ENCODE measurements at places on chromosomes 7 and 10.
A peak's percentile ranks its signal among the peaks of the same experiment; 100 is the strongest.

GRCh38 chr10:43689618-43689954 lies 40.9 kb upstream of the ZNF32 start:
- DNase-seq, result peak; percentile 5

- no peak for DNase-seq
Measured at GRCh38 chr10:102604439-102604841, 39.8 kb upstream of the TRIM8 start.

DNA sequence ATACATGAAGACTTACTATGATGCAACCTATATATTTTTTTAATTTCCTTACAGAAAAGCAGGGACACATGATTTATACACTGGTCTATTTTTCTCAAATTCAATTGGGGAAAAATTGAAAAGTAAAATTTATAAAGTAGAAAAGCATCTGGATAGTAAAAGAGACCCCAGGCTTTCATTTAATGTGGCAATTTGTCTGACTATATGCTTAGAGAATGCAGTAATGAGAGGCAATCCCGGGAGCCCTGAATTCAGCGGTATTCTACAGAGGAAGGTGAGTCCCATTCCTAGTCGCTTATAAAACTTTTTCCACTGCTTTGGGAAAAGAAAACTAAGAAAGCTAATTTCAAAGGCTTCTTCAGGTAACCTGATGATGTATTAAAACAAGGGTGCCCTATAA lies 167.1 kb downstream of the SEMA3D start:
- DNase-seq, result no peak

DNA sequence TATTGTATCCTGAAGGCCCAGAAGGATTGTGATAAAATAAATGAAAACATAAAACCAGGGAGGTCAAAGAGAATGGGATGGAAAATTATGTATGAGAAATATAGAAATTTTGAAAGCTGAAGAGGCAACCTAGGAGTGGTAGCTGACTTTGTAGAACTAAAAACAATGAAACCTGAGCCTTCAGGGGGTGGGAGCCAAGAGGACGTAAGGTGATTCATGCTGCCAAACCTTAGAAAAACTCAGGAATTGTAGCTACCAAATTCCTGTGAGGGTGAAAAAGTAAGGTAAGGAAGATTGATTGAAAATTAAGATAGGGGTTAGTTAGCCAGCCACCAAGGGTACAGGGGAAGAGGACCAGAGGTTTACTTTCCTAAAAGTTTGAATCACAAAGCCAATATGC lies 213.2 kb downstream of the KCND2 start:
- no peak for DNase-seq

DNA sequence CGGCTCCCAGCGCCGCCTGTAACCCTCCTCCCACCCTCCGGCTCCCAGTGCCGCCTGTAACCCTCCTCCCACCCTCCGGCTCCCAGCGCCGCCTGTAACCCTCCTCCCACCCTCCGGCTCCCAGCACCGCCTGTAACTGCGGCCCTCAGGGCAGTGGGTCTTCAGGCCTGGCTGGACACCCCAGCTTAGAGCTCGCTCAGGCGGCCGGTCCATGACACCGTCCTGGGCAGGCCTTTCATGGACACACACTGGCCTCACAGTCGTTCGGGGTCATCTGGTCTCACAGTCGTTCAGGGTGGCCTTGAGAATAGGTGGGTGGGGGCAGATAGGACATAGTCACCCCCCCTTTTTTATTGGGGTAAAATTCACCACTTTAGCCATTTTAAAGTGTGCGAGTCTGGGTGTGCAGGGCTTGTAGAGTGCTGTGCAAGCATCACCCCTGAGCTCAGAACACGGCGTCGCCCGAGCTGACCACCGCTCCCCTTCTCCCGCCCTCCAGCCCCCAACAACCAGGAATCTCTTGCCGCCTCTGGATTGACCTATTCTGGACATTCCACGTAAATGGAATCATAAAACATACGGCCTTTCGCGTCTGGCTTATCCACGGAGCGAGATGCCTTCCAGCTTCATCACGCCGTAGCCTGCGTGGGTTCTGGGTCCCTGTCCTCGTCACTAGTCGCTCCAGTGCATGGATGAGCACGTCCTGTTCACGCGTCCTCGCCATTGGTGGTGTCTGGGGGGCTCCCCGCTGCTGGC lies 41.1 kb upstream of the CFAP46 start:
- no peak for DNase-seq

GRCh38 chr7:100466653-100467605 lies 2.9 kb upstream of the SPACDR start:
- DNase-seq, result no peak

- DNase-seq, result no peak
Measured at GRCh38 chr7:43591558-43592180, 8.8 kb downstream of the STK17A start.

GRCh38 chr10:43045631-43046287 lies 31.1 kb upstream of the RET start:
- no peak for DNase-seq

DNA sequence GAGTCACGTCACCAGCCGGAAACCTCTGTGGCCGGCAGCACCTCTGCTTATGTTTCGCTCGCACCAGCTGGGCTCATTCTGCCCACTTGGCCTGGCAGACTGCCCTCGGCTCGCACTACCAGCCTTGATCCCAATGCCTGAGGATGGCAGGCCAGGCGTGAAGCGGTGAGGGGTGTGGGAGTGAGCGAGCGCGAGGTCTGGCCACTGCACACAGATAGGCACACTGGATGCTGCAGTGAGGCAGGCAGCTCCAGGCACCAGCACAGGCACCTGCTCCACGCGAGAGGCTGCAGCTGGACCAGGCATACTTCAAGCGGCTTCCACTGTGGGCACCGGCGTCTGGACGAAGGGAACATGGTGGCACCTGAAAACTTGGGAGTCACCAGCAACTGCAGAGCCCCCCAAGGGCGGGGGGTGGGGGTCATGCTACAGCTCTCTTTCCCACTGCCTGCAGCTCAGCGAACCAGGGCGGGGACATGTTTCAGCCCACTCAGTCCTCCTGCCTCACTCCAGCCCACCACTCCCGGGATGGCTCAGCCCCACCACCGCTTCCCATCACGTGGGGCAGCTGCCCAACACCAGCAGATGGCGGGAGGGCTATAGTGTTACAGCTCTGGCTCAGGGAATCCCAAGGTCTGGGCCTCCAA lies 5.4 kb upstream of the DMTF1 start:
- DNase-seq, result no peak

GRCh38 chr10:95569368-95569767 lies 8.2 kb upstream of the SORBS1 start:
- no peak for DNase-seq

- no peak for DNase-seq
Measured at GRCh38 chr10:125871338-125871737, 9.8 kb downstream of the DHX32 start.

DNA sequence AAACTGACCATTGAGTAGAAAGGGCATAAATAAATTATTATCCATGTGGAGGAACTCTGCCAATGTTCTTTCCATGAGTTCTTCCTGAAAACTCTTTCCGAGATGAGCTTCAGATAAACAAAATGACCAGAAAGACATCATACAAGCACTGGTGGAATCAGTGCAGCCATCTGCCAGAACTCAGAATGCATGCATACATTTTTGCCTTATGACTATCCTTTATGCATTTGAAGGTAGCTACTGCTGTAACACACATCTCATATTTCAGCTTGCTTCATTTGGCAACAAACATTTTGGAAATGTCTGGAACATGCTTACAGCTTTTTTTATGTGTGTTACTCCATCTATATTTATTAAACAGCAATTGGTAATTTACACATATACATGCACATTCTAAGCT lies 448.9 kb downstream of the PLXDC2 start:
- no peak for DNase-seq

- DNase-seq, result no peak
Measured at GRCh38 chr7:1229202-1229947, 3.3 kb upstream of the UNCX start.

DNA sequence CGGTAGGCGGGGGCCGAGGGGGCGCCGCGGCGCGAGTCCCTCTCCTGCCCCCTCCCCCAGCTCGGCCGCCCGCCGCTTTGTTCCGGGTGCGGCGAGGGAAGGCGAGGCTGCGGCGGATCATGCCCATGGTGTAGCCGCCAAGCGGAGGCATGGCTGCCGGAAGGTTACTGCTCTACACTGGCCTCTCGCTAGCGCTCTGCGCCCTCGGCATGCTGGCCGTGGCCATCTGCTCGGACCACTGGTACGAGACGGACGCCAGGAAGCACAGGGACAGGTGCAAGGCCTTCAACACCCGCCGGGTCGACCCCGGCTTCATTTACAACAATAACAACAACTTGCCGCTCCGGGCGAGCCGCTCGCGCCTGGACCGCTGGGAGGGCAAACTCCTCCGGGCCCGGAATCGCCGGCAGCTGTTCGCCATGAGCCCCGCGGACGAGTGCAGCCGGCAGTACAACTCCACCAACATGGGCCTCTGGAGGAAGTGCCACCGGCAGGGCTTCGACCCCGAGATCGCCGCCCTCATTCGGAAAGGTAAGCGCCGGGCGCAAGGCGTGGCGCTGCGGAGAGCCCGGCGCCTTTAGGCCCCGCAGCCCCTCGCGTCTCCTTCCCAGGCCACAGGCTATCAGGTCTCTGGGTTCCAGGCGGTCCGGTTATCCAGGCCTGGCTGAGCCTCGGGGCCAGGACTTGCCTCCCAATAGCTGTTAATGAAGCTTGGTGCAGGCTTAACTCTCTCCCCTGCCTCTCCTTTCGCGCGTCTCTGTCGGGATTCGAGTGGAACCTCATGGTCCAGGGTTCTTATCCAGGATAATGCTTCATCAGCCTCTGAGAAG lies 513 bp downstream of the TMEM178B start:
- DNase-seq, result no peak

GRCh38 chr7:151796091-151796870 lies 80.6 kb downstream of the PRKAG2 start:
- DNase-seq, result no peak

DNA sequence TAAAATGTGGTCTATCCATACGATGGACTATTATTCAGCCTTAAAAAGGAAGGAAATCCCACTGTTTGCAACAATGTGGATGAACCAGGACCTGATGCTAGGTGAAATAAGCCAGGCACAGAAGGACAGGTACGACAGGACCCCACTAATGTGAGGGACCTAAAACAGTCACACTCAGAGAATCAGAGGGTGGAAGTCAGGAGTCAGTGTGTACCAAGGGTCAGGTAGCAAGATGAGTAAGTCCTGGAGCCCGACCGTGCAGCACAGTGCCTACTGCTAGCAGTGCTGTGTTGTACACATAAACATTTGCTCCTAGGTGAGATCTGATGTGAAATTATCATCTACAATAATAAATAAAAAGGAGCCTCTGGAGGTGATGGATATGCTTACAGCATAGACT lies 322.3 kb downstream of the GLRX3 start:
- DNase-seq, result no peak

- no peak for DNase-seq
Measured at GRCh38 chr10:43680035-43680434, 31.4 kb upstream of the ZNF32 start.

DNA sequence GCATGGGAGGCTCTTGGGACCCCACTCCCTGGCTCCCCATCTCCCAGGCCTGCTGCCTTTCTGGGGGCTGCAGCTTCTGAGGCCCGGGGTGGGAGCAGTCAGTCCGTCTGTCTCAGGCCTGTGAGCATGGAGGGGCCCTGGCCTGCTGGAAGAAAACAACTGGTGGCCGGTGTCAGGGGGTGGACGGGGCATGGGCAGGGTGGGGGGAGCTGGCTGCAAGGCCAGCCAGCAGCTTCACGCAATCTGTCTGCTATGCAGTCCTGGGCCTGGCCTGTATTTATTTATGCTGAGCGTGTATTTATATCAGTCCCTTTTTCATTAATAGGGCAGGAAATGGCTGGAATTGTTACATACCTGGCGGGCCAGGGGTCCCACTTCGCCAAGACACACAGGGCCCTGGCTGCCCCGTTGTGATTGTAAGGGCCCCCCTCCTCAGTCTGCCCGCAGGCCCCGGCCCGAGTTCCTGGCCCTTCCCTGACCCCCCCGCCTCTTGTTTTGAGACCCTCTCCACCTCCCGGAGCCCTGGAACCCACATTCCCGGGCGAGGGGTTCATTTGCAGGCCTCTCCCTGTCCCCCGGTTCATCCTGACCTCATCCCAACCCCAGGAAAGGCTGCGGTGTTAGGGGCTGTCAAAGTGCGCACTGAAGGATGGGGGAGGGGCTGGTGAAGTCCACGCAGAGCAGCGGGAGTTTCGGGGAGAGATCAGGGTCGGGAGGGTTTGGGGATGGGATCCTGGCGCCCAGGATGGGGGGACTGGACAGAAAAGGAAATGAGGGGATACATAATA lies 8.2 kb downstream of the TMEM270 start:
- DNase-seq, result no peak

GRCh38 chr10:17984056-17984455 lies 32.3 kb downstream of the SLC39A12 start:
- DNase-seq, result no peak

DNA sequence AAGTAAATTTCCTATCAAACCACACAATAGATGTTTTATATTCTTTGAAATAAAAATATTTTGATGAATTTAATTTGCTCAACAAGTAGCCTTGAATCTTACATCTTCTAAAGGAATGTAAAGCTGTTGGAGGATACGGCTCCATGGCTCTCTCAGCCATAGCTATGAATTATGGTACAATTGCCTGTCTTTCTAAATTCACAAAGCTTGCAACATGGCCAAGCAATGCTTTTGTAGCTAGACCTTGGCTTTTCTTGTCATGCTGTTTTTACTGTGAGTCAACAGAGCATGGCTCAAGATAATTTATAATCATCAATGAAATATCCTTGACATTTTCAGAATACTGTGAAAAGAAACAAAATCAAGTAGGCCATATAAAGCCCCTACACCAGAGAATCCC lies 286.7 kb downstream of the CACNA2D1 start:
- DNase-seq, result no peak

DNA sequence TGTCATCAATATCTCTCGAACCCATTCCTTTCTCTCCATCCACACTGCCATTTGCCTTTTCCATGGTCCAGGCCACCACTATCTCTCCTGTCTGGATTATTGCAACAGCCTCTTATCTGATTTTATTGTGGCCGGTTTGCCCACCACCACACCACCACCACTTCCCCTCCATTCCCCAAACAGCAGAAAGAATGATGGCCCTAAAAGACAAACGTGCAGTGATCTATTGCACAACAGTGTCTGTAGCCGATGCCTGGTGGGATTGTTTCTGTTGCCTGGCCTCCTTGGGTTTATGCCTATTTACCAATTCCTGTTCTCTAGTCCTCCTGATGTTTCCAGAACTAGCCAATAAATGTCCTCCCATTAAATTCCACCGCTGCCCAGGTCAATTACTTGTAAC lies 10.2 kb upstream of the ST8SIA6 start:
- no peak for DNase-seq

- peak; percentile 45 for DNase-seq
Measured at GRCh38 chr7:142345811-142346210, 88.0 kb upstream of the PRSS58 start.
